Fibroblast of lung (primary cell): ENCODE measurements at places on chromosomes 16 and 17. TPM values are rescaled to one million over a fixed set of nuclear protein-coding genes. Genes with fewer than 3 reads are reported as not detected.

DNA sequence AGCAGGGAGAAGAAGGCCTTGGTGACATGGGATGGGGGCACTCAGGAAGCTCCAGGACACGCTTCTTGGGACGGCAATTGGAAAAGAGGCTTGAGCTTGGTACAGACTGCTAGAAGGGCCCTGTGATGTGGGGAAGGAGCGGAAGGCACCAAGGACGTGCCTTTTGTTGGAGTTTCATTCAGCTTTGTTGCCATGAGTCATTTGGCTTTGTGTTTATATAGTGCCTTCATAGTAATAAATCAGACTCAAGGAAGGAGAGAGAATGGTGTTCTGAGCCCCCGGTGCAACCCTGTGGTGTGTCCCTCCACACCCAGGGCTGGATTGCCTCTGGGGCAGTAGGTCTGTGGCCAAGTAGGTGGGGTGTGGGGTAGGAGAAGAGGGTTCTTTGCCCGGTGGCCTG lies 7.4 kb upstream of the TBX4 start:
- no peaks in the 10 kb centered on the region for H3K27me3 ChIP-seq
- no peak overlapping the region for H3K27ac ChIP-seq
- H3K4me1 ChIP-seq, result peaks cover 2% of the 10 kb centered on the region
- no peak overlapping the region for H3K4me3 ChIP-seq

The SLC52A1 gene
- total RNA-seq, result 0.26 and 0.66 TPM in 2 replicates

DNA sequence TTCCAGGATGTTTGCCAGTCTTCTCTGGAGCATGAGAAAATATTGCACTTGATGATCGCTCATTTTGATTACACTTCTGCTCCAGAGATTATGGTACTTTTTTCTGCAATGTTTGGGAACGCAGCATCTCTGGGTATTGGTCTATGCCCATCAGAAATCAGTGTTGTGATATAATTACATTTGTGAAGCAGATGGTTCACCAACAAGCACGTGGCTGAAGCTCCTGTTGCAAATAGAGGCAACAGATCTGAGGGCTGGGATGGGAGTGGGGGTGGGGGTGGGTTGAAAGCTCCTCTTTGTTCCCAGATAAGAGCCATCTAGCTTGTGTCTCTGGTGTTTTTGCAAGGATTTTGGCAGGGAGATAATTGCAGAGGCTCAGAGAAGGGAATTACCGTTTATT lies 252.3 kb downstream of the SHISA9 start:
- H3K27ac ChIP-seq, result no peak overlapping the region
- H3K36me3 ChIP-seq, result no peaks in the 10 kb centered on the region
- H3K4me3 ChIP-seq, result no peak overlapping the region
- no peaks in the 10 kb centered on the region for H3K4me1 ChIP-seq
- no peaks in the 10 kb centered on the region for H3K27me3 ChIP-seq

The CORO6 gene
- total RNA-seq, result 9.8 and 19.3 TPM in 2 replicates

- H3K4me3 ChIP-seq, result peak overlapping the region; percentile 99
- H3K4me1 ChIP-seq, result peaks cover 25% of the 10 kb centered on the region
- peaks cover 45% of the 10 kb centered on the region for H3K36me3 ChIP-seq
- peak overlapping the region; percentile 98 for H3K27ac ChIP-seq
These were observed 5.9 kb upstream of the CD68 start for GRCh38 chr17:7573324-7574080.
